ENCODE measurements at places on chromosomes 5 and 9. TPM values are rescaled to one million over a fixed set of nuclear protein-coding genes. Genes with fewer than 3 reads are reported as not detected.

- DNase-seq = peak; percentile 11
These were observed 530 bp downstream of the BBLN start for GRCh38 chr9:128160603-128160987.

DNA sequence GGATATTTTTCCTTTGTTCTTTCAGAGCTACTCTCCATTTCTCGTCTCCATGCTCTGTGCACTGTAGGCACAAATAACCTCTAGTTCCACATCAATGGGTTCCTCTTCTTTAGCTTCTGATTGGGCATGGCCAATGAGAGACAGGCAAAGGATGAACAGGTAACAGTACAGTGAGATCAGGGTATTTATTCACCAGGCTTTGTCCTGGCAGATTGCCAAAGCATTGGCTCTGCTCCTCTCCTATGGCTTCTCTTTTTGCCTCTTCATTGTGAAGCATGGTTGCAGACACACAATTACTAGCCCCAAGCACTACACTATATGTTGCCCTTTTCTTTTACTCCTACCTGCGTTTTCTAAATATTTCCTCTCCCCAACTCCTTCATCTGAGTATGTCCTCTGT lies 215.1 kb upstream of the ARRDC3 start:
- no peak for DNase-seq

- DNase-seq = no peak
These were observed 21.3 kb downstream of the SPRY4 start for GRCh38 chr5:142303565-142303964.

DNA sequence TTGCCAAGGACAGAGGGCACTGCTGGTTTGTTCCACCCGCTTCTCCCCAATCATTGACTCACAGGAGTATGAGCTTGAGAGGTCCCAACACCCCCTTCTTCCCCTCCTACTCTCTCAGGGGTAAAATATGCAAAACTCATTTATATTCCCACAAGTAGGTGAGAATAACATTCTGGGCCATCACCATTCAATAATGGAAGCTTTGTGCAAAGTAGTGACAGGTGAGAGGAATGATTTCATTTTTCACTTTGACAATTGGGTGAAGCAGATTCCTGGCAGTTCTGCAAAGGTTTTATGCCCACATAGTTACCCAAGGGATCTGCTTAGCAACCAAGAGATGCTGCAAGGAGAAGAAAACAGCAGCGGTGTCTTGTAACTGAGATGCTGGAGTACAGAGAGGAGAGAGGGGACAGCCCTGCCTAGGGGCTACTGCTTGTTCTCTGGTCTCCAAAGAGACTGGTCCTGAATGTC lies 137.6 kb downstream of the CMYA5 start:
- no peak for DNase-seq

DNA sequence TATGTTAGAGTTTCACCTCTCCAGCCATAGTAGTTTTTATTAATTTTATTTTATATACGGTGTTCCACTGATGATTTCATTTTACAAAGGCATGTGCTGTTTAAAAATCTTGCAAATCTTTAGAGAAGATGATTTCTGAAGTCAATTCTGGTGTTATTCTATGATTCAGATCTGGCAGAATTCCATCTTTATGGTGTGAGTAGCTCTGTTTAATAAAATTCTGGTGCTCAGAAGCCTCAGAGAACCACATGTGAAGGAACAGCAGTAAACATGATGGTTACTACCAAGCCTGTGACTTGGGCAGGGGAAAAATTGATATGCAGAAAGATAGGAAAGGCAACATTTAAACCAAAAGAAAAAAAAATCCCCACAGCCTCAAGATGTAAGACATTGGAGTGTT lies 299.7 kb downstream of the NPR3 start:
- DNase-seq = no peak

C1QTNF2 gene
- 0.64 TPM for total RNA-seq
